ENCODE measurements at places on chromosomes 6 and 20.

GRCh38 chr6:169783971-169784820, 32.8 kb downstream of the ERMARD start:
- no peak for DNase-seq

DNA sequence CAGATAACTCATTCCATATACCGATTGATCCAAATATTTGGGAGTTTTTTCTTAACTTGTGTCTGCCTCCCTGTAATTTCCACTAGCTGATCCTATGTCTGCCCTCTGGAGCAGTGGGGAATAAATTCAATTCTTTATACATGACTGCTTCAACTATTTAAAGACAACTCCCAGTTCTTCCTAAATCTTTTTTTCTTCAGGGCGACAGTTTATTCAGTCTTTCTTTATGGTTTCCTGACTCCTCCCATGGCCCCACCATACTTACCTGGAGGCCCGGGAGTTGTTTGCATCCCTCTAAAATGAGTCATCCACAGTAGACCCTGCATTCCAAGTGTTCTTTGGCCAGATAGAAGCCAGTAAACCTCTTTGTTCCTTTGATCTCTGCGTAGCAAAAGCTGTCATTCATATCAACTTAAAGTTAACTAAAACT, 73.6 kb downstream of the LCA5 start:
- no peak for DNase-seq

DNA sequence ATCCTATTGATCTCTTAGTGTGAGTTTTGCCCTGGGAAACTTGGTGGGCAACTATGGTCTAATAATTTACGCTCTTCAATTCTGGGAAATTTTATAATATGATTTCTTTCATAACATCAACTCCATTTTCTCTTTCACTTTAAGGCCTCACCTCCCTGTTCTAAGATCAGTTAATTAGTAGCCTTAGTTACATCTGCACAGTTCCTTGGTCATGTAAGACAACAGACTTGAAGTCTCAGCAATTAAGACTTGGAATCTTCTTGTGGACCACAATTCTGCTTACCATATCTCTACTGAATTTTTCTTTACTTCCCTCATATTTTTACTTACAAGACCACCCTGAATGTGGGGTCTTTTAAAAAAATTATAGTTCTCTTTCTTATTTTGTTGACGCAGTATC, 8.7 kb downstream of the ENPP3 start:
- no peak for DNase-seq

GRCh38 chr20:50356962-50357782, 153.0 kb upstream of the PTPN1 start:
- no peak for DNase-seq

DNA sequence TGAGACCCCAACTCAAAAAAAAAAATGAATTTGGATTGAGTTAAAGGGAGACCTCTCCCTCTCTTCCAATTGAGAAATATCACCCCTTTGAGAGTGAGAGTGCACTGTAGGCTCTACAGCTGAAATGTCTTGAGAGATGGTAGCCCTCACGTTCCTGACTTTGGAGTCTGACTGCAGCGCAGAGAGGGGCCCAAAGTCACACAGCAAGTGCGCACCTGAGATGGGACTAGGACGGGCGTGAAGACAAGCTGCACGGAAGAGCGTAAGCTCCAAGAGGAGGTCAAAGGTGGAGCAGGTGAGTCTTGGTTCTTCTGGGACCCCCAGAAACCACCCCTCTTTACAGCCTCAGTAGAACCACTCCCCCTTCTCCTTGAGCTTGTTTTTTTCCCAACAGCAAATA, 643 bp downstream of the SLA2 start:
- DNase-seq: no peak

DNA sequence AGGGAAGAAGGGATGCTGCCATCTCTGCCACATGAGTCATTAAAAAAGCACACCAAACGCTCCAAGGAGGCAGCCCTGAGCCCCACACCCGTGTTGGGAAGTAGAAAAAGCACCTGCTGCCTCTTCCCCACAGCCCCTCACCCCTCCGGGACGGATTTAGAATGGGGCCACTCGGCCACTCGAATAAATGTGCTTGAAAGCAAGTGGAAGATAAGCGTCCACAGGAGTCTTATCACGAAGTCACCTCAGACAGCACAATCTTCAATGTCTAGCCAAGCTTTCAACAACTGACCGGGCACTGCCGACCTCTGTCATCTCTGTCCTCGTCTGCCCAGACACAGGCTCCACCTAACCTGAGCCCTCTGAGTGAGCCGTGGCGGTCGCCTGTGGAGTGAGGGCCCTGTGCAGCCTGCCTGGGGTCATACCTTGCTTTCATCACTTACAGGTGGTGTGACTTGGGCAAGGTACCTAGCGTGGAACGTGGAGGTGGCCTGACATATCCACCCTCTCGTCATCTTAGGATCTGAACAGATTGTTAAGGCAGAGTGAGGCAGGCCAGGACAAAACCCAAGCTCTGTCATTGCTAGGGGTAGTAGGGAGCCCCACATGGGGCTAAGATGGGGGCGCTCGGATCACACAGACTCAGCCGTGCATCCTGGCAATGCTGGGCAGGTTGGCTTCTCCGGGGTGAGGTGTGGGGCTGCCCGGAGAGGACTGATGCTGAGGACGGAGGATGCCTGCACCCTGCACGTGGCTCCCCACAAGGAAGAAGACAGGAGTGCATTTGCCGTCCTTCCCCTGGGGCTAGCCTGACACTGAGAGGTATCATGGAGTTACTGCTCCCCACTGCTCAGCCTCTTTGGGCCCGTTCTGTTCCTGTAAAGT, 34.8 kb downstream of the PSMG4 start:
- no peak for DNase-seq

DNA sequence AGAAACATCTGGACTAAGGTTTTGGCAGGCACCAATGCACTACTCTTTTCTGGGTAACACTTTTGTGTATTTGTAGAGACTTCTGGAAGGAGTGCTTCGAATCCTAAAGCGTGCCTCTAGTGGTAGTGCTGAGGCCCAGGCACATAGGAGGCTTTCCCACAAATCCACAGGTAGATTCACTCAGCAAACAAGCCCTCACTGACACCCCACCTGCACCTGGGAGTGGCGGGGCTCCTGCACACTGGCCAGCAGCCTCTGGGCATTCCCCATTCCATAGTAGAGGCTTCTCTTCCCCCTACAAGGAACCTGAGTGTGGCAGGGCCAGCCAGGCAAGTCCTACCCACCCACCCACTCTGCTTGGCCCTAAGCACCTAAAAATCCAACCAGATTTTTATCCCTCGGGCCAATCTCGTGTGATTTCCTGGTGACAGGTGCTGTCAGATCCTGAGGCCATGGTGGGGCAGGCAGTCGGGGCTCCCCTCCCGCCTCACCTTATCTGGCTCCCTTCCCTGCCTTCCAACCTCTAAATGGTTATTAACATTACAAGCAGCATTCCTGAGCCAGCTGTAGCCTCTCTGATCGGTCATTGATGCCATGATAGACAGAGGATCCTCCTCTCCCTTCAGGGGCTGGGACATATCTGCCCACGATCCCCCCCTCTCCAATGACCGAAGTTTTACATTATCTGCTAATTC, 82.4 kb downstream of the SLC2A10 start:
- no peak for DNase-seq

GRCh38 chr20:35491823-35492222, 36.4 kb downstream of the CEP250 start:
- DNase-seq: no peak

- peak; percentile 85 for DNase-seq
Observed at GRCh38 chr20:41095110-41095969, 42.0 kb upstream of the PLCG1 start.

DNA sequence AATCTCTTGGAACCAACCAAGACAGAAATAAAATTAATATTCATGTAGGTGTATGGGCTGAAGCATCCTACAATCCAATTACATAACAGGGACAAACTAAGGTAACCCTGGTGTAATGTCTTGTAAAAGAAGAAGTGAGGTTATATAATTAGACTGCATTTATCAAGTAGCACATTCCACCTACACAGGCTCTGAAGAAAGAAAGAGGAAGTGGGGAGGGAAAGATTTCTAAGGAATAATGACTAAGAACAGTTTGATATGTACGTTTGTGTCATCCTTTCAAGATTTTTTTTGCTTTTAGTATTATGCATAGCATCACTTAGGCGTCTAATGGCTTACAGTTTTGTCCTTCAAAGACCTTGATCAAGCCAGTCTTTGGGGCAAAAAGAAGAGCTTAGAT, 139.7 kb downstream of the PLCB1 start:
- no peak for DNase-seq

DNA sequence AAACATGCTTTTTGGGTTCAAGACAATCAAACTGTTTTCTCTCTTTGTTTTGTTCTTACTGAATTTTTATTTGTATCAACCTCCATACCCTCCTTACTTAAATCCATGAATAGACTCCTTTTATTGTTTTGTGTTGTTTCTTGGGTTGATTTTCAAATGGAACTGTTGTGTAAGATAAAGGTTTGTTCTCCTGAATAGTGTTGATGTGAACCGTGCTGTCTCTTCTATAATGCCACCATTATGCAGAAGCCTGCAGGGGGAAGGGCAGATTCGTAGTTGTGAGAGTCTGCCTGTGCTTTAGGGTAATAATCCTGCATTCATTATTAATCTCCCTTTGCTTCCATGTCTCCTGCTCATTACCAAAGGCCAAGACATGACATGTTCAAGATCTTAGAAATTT, 105.9 kb downstream of the CDKAL1 start:
- DNase-seq: peak; percentile 20

DNA sequence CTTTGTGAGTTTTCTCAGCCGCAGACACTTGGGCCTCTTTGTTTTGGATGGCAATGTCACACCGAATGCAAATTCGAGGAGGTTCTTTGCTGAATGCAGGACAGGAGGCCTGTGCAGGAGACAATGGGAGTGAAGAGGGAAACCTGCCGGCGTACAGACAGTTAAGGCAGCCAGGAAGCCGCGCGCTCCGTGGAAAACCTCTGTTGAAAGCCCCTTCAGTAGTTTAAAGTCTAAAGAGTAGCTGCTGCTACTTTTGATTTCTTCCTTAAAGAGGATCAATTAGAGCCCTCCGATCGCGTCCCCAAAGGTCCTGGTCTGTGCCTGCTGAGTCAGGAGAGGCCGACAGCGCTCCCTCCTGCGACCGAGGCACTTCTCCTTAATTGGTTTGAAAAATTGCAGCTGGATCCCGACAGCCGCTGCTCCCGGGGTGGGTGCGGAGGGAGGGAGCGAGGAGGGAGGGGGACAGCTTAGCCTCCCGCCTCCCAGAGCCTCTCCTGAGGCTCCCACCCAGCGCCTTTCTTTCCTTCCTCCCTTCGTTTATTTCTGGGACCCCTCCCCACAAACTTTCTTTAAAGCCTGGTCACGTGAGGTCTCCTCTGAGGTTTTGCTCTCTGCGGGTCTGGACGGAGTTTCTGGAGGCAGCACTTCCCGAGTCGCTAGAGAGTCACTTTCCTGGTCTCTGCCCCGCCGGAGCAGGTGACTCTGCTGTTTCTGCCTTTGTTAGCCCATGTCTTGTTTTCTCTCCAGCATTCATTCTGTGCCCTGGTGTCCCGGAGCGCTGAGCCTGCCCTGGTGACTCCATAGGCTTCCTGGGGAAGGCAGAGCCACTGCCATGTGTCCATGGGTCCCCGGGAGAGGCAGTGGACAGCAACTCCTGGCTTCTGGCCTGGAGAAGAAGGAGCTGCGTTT, 22.3 kb upstream of the RPP40 start:
- DNase-seq: peak; percentile 53

GRCh38 chr6:150723857-150724256, 124.2 kb downstream of the PLEKHG1 start:
- no peak for DNase-seq

- DNase-seq: no peak
Observed at GRCh38 chr6:131231103-131231502, 95.8 kb downstream of the AKAP7 start.

- DNase-seq: peak; percentile 47
Observed at GRCh38 chr20:39541136-39541803, 579.1 kb downstream of the DHX35 start.

DNA sequence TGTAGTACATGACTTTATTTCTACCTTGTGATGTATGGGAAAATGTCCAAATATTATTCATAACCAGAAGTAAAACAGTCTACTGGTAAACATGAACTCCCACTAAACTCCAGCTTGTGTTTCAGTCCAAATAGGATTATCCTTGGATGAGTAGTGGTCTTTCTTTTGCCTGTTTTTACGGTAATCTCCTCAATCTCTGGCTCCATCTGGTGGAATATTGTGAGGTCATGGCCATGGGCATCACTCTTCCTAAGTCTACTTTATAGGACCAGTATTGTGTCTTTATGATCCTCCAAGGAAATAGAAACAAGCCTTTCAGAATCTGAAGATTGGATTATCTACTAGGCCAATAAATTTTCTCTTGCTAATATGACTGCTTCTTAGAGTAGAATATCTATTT, 505.0 kb downstream of the BMP2 start:
- DNase-seq: peak; percentile 61

DNA sequence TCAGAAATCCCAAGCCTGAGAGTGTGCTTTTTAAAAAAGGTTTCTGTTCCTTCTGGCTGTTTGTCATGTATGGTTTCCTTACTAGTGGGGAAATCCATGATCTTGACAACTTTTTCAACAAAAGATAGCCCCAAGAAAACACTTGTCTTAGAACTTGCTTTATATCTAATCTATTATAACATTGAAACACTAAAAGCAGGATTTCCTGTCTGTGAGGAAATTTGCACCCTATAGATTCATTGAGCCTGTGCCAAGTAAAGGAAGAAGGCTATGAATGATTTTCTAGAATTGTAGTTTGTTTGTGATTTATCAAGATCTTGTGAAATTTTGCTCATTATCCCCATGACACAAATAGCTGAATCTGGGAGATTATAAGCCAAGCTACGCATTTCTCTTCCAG, 238.6 kb upstream of the RIN2 start:
- no peak for DNase-seq

DNA sequence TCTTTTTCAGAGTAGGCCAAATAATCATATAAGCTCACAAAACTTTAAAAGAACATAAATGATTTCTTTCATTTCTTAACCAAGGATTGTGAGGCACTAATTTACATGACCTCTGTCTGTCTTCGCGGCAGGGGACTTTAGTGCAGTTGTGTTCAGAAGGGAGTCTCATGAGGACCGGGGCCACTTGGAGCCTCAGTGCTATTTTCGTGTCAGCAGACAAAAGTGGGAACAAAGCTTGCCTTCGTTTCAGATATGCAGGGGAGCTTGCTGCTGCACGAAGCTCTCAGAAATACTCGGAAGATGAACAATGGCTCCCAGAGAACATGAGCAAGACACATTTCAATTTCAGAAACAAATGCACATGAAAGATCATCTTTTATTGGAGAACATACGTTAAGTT, 497.0 kb downstream of the CDH26 start:
- no peak for DNase-seq

Measured in brain (organoid and tissue), 16 donors.